ENCODE measurements at places on chromosomes 3 and 15. TPM values are rescaled to one million over a fixed set of nuclear protein-coding genes. Genes with fewer than 3 reads are reported as not detected.

- no peak overlapping the region for H3K27ac ChIP-seq
- no peaks in the 10 kb centered on the region for H3K4me1 ChIP-seq
- no peak overlapping the region for H3K4me3 ChIP-seq
- no peaks in the 10 kb centered on the region for H3K27me3 ChIP-seq
These were observed 170.3 kb upstream of the SLC24A5 start for GRCh38 chr15:47950447-47950846.

- no peaks in the 10 kb centered on the region for H3K36me3 ChIP-seq
- H3K4me1 ChIP-seq, result peaks cover 26% of the 10 kb centered on the region
- no peaks in the 10 kb centered on the region for H3K27me3 ChIP-seq
These were observed 1.1 kb upstream of the GYG1 start for GRCh38 chr3:148990236-148990635.

GRCh38 chr15:68802373-68802772 is 18.3 kb downstream of the ANP32A start:
- no peak overlapping the region for H3K4me3 ChIP-seq
- no peak for DNase-seq
- peaks cover 63% of the 10 kb centered on the region for H3K4me1 ChIP-seq
- H3K27me3 ChIP-seq, result no peaks in the 10 kb centered on the region

DNA sequence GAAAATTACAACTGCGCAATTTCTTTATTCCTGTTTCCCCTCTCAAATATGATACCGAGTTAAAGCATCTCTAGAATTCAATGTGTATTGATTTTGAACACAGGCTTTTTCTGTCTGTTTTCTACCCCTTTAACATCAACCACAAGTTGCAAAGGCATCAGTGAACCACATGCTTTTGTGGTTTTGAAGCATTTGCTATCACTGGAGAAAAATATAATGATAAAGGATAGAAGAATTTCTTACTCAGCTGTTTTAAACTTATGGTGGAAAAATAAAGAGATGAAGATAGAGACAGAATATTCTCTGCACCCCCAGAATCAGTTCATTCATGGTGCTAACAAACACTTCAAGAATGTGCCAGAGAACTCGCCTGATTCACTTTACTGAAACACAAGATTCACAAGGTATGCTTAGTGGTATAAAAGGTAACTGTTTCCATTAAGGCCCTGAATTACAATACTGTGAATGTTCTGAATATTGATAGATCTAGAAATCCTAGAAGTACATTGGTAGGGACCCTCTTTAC is 9.5 kb upstream of the DPPA4 start:
- H3K4me3 ChIP-seq, result no peak overlapping the region
- no peaks in the 10 kb centered on the region for H3K4me1 ChIP-seq
- no peak overlapping the region for H3K27ac ChIP-seq
- no peak for DNase-seq

DNA sequence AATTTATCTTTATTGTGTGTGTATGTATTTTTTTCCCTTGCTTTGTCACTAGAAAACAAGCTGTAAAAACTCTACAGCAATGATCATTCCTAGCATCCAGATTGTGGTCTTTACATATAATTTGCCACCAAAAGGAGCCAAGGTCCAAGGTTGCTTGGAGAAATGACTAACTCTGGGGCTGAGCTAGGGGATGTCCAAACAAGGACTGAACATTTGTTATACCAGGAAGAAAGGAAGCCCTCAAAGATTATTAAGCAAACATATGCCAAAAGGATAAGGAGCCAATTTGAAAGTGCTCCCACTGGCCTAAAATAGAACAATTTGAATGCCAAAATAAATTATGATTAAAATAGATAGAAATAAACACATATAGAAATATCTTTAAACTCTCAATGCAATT is 293.3 kb downstream of the ZIC1 start:
- H3K27ac ChIP-seq, result no peak overlapping the region
- DNase-seq, result no peak
- H3K36me3 ChIP-seq, result no peaks in the 10 kb centered on the region

The TM6SF1 gene
- 0.26 TPM for polyA plus RNA-seq

- no peaks in the 10 kb centered on the region for H3K27me3 ChIP-seq
- no peak overlapping the region for H3K27ac ChIP-seq
- no peak overlapping the region for H3K4me3 ChIP-seq
- H3K36me3 ChIP-seq, result no peaks in the 10 kb centered on the region
- H3K4me1 ChIP-seq, result peaks cover 17% of the 10 kb centered on the region
- DNase-seq, result no peak
These were observed 18.2 kb downstream of the C15orf62 start for GRCh38 chr15:40787991-40788390.

DNA sequence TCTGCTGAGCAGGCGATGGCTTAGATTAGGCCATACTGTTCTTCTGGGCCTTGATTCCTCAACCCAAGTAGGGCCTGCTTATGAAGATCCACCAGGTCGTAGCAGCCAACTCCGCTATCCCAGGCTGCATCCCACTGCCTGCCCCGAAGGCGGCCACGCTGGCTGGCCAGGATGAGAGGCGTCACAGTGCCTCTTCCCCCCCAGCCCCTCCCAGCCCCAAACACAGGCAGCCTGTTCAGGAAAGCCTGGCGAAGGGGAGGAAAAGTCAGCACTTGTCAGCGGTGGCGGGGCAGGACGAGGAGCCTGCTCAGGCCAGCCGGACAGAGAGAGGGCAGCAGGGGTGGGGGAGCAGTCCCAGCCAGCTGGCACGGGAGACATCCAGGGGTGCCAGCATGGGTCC is 11.2 kb downstream of the PTH1R start:
- H3K36me3 ChIP-seq, result no peaks in the 10 kb centered on the region
- DNase-seq, result no peak
- no peaks in the 10 kb centered on the region for H3K4me1 ChIP-seq
- H3K27ac ChIP-seq, result no peak overlapping the region
- H3K27me3 ChIP-seq, result peaks cover 26% of the 10 kb centered on the region
- H3K4me3 ChIP-seq, result no peak overlapping the region

The PSMD2 gene
- 211 TPM for polyA plus RNA-seq
